ENCODE measurements at places on chromosomes 11 and 22.
A peak's percentile ranks its signal among the peaks of the same experiment; 100 is the strongest.

GRCh38 chr11:95163106-95163505 is 67.9 kb downstream of the SESN3 start:
- DNase-seq, result no peak

DNA sequence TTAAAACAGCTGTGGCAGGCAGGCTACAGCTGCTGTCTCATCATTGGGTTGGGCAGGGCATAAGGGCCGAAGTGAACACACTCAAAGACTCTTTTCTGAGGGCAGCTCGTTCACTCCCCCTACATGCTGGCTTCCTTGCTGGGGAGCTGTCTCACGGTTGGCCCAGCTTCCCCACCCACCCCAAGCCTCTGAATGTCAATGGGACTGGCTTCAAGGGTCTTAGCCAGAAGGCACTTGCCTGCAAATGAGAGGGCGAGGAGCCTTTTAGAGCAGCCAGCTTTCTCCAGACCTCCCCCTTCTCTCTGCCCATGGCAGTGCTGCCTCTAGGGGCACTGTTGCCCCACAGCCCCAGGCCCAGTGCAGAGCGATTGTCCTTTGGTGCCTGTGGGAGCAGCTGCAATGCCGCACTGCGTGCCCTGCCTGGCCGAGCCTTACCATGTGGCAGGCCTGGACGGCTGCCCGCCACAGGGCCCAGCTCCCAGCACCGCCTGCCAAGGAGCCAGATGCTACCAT is 94.7 kb upstream of the RASSF10 start:
- no peak for DNase-seq

GRCh38 chr11:43119275-43119970 is 192.4 kb upstream of the API5 start:
- no peak for DNase-seq

DNA sequence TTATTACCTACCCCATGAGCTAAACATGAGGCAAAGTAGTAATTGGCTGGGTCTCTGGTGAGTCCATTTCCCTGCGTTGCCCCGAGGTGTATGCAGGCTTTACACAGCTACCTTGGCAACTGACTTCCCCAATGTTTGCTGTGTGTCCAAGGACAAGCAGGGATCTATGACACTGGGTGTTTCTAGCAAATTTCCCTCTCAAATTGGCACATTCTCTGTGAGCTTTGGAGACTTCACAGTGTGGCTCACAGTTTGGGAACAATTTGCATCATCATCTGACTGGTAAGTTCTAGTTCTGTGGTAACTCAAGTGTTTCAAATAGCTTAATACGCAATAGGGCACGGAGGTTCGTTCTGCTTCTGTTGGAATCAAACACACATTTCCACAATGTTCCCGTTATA is 12.5 kb downstream of the NNMT start:
- no peak for DNase-seq

- DNase-seq, result no peak
Measured at GRCh38 chr11:113979431-113979830, 4.5 kb downstream of the HTR3A start.

DNA sequence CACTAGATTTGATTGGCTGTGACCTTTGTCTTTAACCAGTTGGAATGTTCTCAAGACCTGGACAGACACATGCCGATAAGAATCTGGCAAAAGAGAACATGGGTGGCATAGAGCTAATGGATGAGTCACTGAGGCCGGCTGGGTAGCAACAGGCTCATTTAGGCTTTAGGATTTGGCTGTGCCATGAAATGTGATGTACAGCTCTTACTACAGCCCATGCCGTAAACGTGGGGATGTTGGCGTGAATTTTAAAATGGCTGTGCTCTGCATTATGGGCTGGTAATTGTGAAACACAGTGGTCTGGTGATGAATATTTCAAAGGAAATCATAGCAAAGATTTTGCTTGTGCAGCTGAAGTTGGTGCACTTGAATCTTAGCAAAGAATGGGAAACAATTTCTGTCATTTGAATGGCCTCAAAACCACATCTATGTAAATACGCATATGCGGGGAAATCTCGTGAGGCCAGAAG is 332.4 kb downstream of the TBC1D22A start:
- DNase-seq, result peak; percentile 28

GRCh38 chr11:44833877-44834452 is 107.2 kb downstream of the TSPAN18 start:
- no peak for DNase-seq

DNA sequence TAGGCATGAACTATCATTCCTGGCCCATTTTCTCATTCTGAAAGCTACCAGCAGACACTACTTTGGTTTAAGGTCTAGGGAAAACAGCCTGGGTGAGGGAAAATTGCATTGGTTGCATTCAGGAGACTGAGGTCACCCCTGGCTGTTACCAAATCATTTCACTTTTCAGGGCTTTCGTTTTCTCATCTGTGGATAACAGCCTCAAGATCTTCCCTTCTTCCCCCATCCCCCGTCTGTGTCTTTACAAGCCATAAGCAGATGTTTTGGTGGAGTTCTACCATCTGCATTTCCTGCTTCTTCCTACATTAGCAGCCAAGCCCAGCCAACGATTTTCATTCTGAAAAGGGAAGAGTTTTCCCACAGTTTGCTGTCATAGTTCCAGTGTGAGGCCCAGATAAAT is 130.4 kb downstream of the HIPK3 start:
- no peak for DNase-seq

DNA sequence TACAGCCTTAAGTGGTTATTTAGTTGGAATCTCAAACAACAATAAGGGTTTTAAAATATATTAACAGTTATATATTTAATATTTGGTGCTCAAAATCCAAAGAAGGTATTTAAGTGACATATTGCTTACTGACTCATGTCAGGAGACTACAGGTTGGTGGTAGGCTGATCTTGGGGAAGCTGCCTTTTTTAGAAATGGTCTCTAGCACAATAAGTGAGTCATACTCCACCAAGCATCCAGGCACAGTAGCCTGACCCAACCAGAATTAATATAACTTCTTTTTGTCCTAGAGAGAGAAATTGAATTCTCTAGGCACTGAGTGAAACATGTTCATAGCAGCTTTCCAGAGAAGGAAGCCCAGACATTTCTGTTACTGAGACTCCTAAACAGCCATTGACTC is 868.5 kb upstream of the TENM4 start:
- DNase-seq, result no peak

DNA sequence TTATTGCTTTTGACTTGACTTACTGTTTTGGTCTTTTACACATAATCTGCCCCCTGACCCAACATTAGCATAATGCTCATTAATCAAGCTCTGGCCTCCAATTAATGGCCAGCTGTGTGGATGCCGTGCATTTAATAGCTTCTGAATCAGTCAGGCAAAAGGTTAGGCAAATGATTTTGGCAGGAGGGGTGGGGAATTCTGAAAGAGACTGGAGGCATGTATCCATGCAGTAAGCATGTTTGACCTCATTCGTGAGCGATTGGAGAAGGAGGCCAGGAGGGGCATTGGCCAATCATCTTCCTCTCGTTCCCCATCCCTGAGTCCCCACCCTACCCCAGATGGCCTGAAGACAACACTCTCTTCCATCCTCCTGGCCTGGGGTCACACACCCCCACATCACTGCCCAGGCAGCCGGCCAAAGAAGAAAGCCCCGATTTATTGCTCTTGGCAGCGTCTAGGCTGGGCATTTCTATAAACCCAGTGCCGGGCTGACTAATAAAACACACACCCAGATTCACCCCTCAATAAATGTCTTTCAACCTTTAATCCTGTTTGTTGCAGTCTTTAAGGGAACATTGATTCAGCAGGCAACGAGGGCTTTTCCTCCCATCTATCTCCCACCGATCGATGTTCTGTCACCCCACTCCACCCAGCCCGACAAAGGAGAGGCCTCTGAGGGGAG is 150.0 kb downstream of the OPCML start:
- no peak for DNase-seq

- DNase-seq, result no peak
Measured at GRCh38 chr11:43998308-43998707, 49.5 kb upstream of the ACCSL start.

GRCh38 chr11:58629857-58630256 is 7.4 kb downstream of the CNTF start:
- DNase-seq, result no peak

All from activated CD8-positive, alpha-beta memory T cell treated with anti-CD3 and anti-CD28 coated beads for 24 hours (primary cell).